ENCODE measurements at places on chromosomes 5 and 9.

DNA sequence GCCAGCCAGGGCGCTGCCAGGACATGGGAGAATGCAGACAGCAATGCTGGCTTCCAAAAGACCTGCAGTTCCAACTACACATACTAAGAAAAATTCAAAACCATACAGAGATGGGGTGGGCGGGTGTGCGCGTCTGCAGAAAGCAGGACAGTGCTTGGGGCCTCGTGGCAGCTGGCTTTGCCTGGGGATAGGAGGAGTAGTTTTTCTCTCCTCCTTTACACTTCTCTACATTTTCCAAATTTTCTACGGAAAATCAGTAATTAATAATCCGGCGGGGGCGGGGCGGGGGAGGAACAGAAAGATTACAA, 43.6 kb upstream of the SARDH start:
- no peak for DNase-seq

GRCh38 chr9:130239741-130240241, 25.8 kb upstream of the HMCN2 start:
- peak; percentile 42 for DNase-seq

DNA sequence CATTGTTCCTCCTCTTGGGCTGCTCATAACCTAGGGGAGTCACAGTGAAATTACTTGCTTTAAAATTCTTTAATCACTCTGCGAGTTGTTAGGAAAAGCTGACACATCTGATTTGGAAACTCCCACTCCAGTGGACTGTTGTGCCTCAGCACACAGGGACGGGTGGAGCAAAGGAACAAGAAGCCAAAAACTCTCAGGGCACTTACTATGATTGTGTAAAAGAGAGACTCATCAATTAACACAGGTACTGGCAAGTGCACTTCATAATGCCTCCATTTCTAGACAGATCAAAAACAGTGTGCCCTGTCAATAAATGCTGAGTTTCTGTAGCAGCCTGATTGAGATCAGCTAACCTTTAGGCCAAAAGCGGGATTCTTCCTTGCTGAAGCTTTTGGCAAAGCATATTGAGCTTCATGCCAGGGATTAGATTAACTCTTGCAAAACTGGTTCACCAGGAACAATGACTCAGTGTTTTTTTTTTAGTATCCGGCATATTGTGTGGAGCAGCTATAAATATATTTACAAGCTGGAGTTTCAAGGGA, 55.9 kb downstream of the TMC1 start:
- no peak for DNase-seq

- no peak for DNase-seq
Observed at GRCh38 chr5:170276140-170276539, 21.4 kb downstream of the LCP2 start.

DNA sequence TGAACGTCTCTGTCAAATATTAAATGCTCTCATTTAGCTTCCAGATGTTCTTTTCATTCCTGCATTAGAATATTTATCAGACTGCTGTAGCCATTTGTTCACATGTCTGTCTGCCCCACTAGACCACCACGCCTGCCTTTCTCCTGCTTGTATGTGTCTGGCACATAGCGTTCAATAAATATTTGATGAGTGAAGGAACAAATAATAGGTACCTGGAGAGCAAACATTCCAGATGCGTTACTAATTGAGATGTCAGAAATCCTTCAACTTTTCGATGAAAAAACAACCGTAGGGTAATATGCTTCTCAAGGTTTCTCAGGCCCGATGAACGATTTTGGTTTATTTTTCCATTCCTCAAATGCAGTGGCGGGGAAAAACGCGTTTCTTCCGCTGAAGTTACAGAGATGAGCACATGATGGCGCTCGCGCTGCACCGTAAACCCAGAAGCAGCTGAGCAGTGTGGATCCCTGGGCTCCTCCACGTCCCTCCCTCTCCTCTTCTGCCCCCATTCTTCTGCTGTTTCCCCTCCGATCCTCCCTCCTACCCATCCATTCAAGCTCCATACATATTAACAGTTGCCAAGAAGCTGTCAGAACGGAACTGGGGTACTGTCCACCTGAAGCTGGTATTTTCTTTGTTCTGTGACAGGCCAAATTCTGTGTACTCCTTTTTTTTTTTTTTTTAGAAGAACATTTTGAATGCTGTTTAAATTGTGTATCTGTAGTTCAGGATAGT, 245.4 kb downstream of the MPDZ start:
- no peak for DNase-seq

DNA sequence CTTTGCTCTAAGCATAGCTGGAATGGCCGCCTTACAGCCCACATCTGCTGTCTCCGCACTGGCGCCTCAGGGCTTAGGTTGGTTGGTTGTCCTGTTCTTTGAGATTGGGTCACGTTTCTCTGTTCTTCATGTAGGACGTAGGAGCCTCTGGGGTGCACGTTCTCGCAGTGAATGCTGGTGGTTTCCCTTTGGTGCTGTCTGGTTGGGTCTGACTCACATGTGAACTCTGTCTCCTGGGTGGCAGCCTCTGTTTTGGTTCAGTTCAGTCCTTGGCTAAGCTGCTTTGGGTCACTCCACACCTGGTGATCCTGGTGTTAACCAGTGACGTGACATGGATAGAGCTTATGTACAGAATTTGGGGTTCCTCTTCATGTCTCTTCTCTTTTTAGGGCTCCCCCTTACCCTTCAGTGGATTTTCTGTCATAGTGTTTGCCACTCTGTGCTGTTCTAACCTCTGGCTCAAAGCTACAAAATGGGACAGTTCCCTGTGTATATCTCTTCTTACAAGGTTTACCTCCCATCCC, 12.6 kb upstream of the LPCAT1 start:
- DNase-seq, result peak; percentile 31

DNA sequence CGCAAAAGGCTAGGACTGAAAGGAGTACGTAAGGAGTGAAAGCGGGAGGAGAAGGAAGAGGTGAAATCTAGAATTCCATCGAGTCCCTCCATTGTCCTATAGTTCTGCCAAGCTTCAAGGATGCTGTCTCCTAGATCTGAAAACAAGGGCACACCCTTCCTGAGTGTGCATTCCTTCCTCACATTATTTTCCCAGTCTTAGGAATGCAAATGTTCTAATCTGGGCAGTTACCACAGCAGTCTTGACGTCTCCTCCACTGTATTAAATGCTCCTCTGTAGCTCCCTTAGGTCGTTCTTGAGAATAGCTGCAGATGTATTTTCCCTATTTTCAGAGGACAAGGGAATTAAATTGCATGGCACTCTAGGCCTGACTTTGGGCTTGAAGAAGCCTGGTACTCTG, 127.6 kb downstream of the SLIT3 start:
- DNase-seq, result no peak

DNA sequence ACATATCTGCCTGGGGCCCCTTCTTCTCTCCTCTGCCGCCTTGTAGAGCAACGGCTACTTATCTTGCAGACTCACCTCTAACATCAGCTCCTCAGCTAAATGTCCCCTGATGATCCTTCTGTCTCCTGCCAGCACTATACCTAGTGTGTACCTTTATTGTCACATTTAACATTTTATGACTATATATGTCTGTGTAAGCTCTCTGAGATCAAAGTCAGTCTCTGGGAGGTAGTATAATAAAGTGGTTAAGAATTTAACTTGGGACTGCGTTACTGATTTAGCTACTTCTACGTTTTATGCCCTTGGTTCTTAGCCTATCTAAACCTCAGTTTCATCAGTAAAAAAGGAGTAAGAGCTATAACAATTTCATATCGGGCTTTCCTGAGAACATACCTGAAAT, 2.2 kb downstream of the TMED7 start:
- DNase-seq, result no peak

- DNase-seq, result no peak
Observed at GRCh38 chr5:161676103-161676502, 9.4 kb upstream of the GABRA6 start.

DNA sequence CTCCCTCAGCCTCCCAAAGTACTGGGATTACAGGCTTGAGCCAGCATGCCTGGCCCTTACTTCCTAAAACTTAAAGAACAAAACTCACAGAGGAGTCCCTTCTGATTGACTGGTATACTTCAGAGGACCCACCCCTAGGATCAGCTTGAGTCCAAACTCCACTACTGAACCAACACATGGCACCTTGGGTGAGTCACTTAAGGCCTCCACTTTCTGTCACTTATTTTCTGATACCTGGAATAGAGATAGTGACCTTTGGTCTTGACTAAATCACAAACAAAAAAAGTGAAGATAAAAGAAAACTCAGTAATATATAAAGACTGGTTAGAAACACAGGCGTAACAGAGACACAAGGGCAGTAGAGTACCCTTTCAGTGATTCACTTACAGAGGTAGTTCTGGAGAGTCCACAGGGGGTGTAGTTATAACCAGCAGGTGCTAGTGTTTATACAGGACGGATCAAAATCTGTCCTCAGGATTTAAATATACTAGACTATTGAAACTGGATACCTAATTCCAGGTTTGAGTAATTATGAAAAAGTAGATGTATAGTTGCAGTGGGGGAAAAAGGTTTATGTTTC, 274.3 kb upstream of the ANKRD55 start:
- no peak for DNase-seq

DNA sequence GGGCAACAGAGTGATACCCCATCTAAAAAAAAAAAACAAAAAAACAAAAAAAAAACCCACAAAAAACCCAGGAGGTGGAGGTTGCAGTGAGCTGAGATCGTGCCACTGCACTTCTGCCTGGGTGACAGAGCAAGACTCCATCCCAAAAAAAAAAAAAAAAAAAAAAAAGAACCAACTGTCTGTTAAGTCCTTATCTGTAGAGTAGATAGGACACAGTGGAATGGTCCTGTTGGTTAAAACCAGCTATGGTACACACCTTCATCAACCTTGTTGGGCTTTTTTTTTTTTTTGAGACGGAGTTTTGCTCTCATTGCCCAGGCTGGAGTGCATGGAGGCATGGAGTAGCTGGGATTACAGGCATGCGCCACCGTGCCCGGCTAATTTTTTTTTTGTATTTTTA, 12.2 kb downstream of the SLC25A25 start:
- DNase-seq, result no peak

Data from T-helper 1 cell (primary cell).